ENCODE measurements at places on chromosomes 2 and 18.

- no peak for DNase-seq
Measured at GRCh38 chr18:66495844-66496243, 108.0 kb downstream of the CDH19 start.

DNA sequence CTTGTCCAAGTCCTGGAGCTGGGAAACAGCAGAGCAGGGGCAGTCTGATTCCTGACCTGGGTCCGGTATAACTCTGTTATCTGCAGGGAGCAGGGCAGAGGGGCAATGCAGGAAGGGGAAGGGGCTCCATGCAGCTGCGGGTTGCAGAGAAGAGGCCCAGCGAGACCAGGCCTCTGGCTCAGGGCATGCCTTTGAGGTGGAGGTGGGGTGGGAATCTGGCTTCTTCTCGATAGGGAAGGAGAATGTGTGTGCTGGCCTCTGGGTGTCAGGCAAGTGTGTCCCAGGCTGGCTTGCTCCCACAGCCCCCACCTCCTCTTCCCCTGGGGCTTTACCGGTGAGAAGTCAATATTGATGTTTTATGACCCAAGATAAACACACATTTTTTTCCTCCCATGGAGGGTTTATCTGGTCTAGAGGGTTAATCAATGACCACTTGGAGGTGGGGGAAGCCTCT is 187.1 kb upstream of the HAAO start:
- DNase-seq, result no peak

- DNase-seq, result no peak
Measured at GRCh38 chr2:58543442-58543841, 302.3 kb upstream of the FANCL start.

DNA sequence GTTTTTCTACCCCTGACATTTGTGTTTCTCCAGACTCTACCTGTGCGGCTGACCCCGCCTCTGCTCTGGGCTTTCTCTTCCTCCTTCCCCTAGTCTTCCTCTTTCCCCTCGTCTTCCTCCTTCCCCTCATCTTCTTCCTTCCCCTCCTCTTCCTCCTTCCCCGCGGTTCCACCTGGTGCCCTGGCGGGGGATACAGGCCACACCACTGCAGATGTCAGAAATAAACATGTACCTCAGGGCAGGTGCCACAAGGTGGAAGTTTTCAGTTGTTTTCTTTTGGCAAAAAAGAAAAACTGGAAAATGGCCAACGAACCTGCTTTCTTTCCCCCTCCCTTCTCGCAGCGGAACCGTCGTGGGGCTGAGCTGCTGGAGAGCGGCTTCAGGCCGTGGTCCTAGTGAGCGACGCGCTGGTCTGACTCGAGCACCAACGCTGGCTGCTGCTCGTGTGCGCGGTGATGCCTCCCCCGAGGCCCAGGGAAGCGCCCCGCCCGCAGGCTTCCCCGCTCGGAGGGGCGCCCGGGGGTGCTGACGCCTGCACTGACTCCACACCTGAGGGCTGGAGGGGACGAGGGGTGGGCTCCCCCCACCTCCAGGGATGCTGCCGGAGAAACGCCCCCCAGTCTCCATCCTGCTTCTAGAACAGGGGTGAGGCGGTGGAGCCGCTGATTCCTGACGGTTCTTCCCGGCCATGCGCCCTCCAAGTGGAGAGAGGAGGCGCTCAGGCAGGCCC is 83.7 kb upstream of the ZNF516 start:
- DNase-seq, result no peak

DNA sequence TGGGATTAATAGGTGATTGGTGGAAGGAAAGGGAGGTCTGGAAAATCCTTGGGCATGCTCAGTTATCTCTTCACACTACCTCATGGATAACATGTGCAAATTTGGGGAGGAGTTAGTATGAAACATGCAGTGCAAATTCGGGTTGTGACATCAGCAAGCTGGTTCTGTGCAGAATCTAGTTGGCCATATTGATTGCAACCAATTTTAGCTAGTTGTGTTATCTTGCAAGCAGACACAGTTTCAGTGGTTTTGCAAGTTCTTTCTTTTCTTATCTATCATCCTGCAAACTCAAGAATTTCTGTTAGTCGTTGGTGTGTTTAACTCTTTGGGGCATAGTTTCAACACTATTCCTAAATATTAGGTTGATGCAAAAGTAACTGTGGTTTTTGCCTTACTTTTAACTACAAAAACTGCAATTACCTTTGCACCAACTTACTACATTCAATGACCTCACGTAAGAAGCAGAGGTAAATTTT is 135.4 kb downstream of the PTH2R start:
- DNase-seq, result no peak

GRCh38 chr18:66867653-66868052 is 263.8 kb upstream of the CDH19 start:
- no peak for DNase-seq

DNA sequence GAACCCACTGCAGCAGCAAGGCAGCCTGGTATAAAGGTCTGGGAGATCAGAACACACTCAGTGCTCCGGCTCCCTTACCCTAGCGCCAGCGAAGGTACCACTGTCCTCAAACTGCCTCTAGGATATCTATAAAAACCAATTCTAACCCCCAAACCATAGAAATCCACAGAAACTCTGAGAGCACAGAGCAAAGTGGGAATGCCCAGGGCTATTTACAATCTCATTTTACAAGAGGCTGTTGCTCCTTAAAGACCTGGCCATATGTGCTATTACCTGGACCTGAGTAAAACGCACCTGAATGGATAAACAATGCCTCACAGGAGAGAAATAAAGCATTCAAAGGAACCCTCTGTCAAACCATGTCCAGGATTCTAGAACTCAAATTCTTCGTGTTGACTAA is 4.3 kb downstream of the STK39 start:
- no peak for DNase-seq

DNA sequence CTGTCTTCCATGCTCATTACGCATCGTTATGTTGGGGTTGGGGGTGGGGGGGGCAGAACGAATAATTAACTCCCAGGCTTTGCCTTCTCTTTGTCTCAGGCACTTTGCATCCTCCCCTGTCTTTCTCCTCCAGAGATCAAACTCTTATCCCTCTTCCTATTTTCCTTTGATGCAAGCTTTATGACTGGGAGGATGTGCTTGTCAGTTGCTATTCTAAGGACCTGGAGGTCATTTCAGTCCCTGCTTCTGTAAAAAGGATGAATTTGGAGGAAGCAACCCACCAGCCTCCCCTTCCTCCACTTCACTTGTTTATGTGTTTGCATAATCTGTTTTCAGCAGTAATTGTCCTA is 87.5 kb downstream of the ZCCHC2 start:
- DNase-seq, result no peak

DNA sequence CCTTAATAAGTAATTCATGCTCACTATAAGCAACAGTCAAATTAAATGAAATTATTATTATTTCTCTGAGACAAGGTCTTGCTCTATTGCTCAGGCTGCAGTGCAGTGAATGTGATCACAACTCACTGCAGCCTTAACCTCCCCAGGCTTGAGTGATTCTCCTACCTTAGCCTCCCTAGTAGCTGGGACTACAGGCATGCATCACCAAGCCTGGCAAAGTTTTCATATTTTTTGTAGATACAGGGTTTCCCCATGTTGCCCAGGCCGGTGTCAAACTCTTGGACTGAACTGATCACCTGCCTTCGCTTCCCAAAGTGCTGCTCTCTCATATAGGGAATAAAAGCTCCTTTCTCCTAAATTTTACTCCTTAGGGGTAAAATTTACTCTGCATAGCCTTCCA is 74.9 kb upstream of the GAREM1 start:
- no peak for DNase-seq

DNA sequence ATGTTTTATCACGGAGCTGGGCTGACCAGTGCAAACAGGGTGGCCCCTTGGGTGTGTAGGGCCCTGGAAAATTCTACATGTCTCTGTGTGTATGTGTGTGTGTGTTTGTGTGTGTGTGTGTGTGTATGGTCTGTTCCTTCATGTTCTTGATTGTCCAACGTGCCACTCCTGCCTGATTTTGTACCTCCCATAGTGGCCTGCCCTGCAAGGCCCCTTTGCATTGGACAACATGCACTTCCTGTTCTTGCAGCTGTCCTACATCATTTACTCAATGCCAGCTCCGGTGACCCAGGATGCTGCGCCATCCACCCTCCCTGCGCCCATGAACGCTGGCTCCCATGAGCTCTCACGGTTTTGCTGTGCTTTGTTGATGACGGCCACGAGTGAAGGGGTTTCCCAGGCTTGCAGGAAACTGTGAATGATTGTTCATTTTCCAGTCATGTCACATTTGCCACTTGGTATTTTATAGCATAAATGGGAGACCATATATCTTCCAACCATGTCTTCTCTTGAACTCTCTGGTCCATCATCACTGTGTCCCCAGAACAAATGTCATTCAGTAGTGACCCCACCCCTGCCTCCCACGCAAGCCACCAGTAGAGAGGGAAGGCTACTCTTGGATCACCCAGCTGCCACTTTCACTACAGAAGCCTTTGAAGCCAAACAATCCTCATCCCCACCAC is 69.7 kb upstream of the NCK2 start:
- DNase-seq, result no peak

DNA sequence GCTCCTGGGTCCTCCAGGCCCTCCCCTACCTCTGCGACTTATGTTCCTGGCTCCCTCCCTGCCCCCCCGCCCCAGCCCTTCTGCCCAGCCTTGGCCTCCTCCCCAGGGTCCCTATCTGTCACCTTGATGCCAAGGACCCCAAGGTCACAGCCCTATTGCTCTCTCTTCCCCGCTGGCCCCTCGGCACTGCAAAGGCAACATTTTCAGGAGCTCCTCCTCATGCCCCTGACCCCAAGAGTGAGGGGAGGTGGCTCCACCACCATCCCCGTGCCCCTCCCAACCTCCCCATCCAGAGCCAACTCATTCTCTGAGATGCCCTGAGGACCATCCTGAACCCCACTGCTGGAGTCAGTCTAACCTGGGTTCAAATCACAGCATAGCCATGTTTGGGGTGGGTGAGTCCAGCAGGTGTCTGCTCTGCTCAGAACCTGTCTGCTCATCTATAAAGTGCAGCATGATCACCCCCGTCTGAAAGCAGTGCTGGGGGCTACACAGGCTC is 11.7 kb downstream of the LIMS2 start:
- no peak for DNase-seq

DNA sequence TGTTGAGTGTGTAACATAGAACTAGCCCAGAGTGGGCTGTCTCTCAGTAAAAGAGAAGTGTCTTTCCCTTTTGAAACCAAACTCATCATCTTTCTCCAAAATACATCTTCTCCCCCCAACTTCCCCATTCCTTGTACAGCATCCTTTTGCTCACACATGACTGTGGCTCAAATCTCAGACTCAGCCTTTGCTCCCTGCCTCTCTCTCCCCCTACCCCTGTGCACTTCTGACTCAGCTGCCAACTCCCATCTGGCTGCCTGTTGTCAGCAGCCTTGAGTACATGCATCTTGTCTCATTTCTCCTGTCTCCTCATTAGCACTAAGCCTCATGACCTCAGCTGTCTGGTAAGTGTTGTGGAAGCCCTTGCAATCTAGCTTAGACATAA is 18.1 kb upstream of the MGAT4A start:
- DNase-seq, result no peak

DNA sequence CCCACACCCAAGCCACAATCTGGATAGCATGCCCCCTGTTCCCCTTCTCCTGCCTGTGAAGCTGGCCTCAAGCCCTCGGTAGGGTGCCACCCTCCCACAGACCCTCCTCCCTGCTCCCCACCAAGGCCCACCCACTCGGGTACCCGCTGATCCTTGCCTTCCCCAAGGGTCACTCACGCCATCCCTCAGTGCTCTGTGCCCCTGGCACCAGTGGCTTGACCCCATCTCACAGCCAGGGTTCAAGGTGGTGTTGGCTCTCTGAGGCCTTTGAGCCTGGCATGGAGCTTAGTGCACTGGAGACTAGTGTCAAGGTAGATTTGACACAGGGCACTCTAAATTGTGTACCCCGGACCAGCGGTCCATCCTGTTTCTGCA is 11.9 kb downstream of the ADRA2B start:
- no peak for DNase-seq

DNA sequence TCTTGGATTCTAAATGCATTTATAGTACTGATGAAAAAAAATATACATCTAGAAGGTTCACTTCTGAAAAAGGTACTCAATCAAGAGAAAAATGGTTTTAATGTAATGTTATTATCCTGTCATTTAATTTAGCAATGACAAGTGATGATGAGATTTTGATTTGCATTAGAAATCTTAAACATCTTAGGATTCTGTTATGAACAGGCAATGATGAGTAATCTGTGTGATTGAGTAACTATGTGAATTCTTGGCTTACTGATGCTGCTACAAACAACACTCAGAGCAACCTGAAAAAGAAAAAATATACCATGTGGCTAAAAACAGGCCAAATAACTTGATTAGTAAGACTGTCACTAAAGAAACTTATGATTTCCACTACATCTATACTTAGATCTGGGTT is 30.1 kb downstream of the RBKS start:
- DNase-seq, result no peak

- DNase-seq, result no peak
Measured at GRCh38 chr2:197124639-197125390, 185.8 kb downstream of the ANKRD44 start.

DNA sequence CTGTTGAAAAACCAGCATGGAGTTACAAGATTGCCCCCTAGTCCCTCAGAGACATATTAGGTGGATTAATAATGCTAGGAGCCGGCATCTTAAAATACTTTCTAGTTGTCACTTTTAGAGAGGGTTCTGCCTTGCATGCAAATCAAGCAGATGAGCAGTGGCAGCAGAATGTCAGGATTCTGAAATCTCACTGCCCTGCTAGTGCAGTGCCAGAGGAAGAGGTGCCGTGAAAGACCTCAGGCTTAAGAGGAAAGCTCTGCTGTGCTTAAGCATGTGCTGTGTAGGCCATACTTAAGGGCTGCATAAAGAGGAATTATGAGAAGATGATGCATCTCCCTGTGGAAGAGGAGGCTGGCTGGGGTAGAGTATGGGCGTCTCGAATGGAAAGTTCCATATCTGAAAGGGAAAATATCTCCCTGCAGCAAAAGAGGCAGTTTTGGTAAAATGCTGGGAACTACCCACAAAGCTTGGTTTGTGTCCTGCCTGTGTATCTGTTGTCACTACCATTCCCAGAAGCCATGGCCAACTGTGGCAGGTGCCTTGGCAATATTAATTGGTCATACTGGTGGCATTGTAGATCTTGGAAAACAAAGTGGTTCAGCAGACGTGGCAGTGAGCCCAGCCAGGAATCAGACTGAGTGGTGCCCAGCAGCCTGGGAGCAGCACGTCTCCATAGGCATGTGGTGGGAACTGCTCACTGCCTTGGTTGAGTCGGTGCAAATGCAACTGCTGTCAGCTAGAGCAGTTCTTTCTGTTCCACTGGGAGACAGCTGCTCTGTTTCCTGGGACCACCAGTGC is 131.9 kb downstream of the EVA1A start:
- no peak for DNase-seq

GRCh38 chr2:223855426-223855825 is 18.0 kb upstream of the AP1S3 start:
- DNase-seq, result no peak

DNA sequence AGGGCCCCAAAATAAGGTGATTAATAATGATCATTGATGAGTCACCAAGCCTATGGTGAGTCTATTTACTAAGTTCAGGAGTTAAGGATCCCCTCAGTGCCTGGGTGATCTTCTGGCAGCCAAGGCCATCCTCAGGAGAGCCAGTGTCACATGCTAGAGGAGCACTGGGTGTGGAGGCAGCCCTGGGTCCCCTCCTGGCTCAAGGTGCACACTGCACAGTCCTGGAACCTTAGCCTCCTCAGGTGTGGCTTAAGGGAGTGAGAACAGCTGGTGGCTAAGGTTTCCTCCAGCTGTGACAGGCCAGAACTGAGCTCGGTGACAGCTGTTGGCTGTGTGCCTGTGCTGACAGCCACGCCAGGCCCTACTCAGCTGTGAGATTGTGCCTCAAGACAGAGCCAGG is 52.1 kb upstream of the ACAA2 start:
- no peak for DNase-seq
